ENCODE measurements at places on chromosomes 5 and 9.

DNA sequence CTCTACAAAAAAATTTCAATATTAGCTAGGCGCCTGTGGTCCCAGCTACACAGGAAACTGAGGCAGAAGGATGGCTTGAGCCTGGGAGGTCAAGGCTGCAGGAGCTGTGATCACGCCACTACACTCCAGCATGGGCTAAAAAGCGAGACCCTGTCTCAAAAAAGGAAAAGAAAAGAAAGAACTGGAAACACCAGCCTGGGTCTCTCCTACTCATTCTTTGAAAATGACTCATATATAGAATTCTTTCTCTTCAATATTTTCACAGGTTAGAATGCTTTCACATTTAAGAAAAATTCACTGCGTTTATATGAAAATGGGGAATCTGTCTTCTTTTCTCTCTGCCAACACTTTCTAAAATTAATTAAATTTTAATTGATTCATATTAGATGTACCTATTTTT is 115.6 kb downstream of the TRPM6 start:
- DNase-seq = no peak

DNA sequence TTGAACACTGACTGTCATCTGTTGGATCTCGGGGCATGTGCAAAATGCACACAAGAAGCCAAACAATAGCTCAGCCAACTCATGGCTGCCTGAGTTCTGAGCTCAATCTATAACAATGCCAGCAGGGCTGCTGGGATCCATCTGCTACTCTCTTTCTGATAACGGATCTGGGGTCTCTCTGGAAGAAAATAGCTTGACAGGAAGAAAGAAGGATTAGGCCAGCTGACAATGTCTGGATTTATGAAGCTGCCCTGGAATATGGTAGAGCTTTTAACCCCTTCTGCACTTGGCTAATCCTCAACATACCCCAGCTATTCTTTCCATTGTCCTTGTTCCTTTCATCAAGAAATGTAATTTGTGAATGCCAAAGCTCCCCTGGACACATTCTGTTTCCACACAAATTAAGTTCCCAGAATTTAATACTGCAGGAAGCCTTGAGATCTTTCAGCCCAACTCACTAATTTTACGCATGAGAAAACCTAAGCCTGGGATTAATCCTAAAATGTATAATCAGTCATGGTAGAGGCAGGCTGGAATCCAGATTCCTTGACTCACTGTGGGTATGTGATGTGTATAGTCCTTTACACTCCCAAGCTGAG is 62.7 kb upstream of the PCA3 start:
- peak; percentile 38 for DNase-seq

GRCh38 chr5:99973779-99974178 is 561.4 kb upstream of the FAM174A start:
- DNase-seq = no peak

DNA sequence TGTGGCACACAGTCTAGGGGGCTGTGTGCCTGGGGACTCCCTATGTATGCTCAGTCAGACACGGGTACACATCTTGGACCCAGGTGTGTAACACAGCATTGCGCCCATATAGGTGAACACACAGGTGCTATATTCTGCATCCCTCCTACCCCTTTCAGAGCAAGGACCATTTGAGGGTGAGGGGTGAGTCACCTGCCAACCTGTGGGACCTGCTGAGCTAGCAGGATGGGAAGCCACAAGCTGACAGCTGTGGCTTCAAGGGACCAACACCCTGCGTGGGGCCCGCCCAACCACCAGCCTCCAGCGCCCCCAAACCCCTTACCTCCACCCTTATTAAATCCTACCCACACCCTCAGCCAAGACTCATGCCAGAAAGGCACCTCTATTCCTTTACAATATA is 14.6 kb upstream of the AQP7 start:
- DNase-seq = no peak

- DNase-seq = no peak
Observed at GRCh38 chr9:12065050-12065449, 628.1 kb upstream of the TYRP1 start.

- no peak for DNase-seq
Observed at GRCh38 chr5:90345684-90346083, 63.9 kb downstream of the CETN3 start.
